ENCODE measurements at places on chromosomes 16 and 17.

GRCh38 chr16:73232555-73233328, 184.8 kb upstream of the ZFHX3 start:
- no peak for DNase-seq

DNA sequence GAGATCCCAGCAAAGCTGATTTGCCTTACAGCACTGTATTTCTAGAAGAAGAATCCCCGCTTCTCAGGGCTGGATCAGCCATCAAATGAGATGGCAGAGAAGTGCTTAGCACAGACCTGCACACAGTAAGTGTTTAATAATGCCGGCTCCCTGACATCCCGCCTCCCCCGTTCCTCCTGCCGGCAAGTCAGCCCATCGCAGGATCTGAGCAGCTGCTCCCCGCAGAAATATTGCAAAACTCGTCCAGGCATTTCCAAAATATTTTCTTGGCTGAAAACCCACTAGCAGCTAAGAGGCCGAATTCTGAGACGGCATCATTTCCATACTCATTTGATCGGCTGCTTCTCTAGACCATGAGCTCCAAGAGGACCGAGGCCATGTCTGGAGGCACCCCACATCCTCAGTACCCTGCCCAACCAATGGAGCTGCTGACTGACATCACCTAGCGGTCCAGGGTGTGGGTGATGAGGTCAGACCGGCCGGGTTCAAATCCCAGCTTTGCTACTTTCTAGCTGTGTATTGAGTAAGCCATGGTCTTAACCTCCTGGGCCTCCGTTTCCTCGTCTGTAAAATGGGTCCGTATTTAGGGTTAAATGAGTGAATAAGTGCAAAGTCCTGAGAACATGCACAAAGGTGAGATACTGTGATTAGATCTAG, 251.5 kb downstream of the KATNIP start:
- DNase-seq: no peak

GRCh38 chr17:77619851-77620250, 338.7 kb upstream of the TNRC6C start:
- no peak for DNase-seq

GRCh38 chr17:67055811-67056745, 11.7 kb downstream of the CACNG1 start:
- DNase-seq: no peak

DNA sequence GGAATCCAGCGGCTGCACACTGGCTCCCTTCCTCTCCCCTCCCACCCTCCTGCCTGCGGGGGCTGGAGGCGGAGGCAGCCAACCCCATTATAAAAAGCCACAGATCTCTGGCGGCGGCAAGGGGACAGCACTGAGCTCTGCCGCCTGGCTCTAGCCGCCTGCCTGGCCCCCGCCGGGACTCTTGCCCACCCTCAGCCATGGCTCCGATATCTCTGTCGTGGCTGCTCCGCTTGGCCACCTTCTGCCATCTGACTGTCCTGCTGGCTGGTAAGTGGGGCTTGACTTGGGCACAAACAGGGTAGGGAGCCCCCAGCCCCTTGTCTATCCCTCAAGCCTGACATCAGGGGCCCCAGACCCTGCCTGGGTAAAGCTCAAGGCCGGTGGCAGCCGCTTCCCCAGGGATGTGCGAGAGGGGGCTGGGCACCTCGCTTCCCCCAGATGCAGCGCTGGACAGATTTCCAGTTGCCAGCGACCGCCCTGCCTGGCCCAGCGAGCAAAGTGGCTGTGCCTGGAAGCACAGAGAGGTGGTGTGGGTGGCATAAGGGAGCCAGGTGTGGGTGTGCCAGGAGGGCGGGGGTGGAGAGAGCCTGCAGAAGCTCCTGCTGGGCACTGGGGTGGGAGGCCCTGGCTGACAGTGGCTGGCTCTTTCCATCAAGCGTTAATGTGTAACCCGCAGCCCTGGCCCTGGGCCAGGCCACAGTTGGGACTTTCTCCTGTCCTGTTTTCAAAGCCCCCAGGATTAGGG, at the start of gene CX3CL1:
Gene CX3CL1, plus strand, starts transcription at position 119 of the 745 bp plus-strand sequence. Its CDS starts 79 bp downstream, at position 198.
- no peak for DNase-seq

GRCh38 chr17:11363565-11364117, 122.6 kb downstream of the SHISA6 start:
- no peak for DNase-seq

DNA sequence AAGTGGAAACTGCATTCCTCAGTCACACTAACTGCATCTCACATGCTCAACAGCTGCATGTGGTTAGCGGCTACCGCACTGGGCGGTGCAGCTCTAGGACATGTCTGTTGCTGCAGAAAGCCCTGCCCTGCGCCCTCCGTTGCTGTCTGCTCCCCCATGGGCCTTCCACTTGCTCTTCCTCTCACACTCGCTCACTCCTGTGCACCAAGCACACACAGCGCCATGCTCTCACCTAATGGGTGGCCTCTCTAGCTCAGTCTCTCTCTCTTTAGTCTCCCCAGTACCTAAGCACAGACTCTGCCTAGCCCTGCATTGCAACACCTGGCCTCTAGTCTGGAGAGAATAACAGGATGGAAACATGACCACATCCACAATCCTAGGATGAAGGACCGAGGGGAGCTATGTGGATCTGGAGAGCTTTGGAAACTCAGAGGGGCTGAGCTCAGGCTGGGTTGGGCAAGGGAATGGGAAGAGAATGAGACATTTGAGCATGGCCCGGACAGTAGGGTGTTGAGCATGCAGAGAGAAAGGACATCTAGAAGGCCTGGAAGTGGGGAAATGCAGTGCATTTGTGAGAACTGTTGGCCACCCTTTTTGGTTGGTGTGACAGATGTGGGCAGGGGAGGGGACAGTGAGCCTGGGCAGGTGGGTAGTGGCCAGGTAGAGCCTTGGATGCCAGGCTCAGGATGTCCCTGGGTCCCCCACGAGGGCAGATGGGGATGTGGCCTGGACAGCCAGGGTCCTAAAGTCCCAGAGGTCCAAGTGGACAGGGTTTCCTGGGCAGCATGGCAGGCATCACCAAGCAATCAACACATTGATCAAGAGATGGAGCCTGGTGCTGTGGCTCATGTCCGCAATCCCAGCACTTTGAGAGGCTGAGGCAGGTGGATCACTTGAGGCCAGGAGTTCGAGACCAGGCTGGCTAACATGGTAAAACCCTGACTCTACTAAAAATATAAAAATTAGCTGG, 16.1 kb downstream of the SGCA start:
- no peak for DNase-seq

DNA sequence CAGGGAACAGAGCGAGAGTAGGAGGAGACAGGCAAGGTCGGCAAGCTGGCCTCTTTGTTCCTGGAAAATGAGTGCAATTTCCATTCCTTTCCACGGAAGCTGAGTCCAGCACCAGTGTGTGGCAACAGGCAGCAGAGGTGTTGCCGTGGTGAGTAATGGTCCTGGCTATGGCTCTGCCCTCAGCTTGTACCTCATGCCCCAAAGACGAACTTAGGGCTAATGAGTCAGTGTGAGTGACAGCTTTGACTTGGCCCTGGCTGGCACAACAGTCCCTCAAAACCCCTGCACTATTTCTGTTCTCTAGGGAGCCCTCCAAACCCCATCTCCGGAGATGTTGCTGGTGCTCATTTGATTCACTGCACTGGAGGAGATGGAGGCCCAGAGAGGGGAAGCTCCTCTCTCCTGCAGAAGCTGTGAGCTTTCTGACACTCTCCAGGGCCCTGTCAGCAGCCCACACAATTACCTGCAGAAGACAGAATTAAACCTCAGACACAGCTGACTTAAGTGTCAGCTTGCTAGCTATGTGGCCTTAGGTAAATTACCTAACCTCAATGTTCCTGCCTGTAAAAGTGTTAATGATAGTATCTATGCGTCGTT, 129.9 kb downstream of the TMEM132E start:
- DNase-seq: no peak

- DNase-seq: no peak
Measured at GRCh38 chr16:10754941-10755340, 11.3 kb downstream of the NUBP1 start.

GRCh38 chr17:41654678-41655607, 30.6 kb upstream of the KRT17 start:
- no peak for DNase-seq

- DNase-seq: no peak
Measured at GRCh38 chr17:79556271-79556670, 54.6 kb downstream of the RBFOX3 start.

- no peak for DNase-seq
Measured at GRCh38 chr17:44083250-44083849, 12.8 kb downstream of the G6PC3 start.

- DNase-seq: no peak
Measured at GRCh38 chr17:39651923-39652586, 13.1 kb upstream of the TCAP start.

Measured in cortex of kidney (tissue), 1 donor.